ENCODE measurements at places on chromosomes 2 and 18. TPM values are rescaled to one million over a fixed set of nuclear protein-coding genes. Genes with fewer than 3 reads are reported as not detected.

The GPR45 gene
- total RNA-seq, result not detected

The RBFA gene
- 15.8 TPM for total RNA-seq

The LYG1 gene
- 1.1 TPM for total RNA-seq

The CHPF gene
- total RNA-seq, result 181 TPM

Data from ovary (tissue), 10 donors.